Testis (tissue), 5 donors: ENCODE measurements at places on chromosomes 3 and 15. TPM values are rescaled to one million over a fixed set of nuclear protein-coding genes. Genes with fewer than 3 reads are reported as not detected.

ANKUB1 gene
- polyA plus RNA-seq: 2.5 TPM

CRABP1 gene
- polyA plus RNA-seq: 1.1 TPM

ATP13A5 gene
- 0.26 TPM for polyA plus RNA-seq

ASB7 gene
- polyA plus RNA-seq: 13.4 TPM

UBE3A gene
- 77.3 TPM for polyA plus RNA-seq

RUVBL1 gene
- 70.1 TPM for polyA plus RNA-seq

SNX22 gene
- polyA plus RNA-seq: 1.9 TPM

NIT2 gene
- 21.7 TPM for polyA plus RNA-seq

SPTBN5 gene
- polyA plus RNA-seq: 1.4 TPM

UBR1 gene
- polyA plus RNA-seq: 21.3 TPM

MITF gene
- polyA plus RNA-seq: 5.8 TPM

SLC12A8 gene
- 10.3 TPM for polyA plus RNA-seq

KLHL40 gene
- 3.2 TPM for polyA plus RNA-seq

TTC23 gene
- 26.6 TPM for polyA plus RNA-seq

IRAK2 gene
- 2.1 TPM for polyA plus RNA-seq

ITIH4 gene
- polyA plus RNA-seq: 30.2 TPM
